Smooth muscle cell of the brain vasculature (primary cell): ENCODE measurements at places on chromosomes 12 and 14.

GRCh38 chr14:64605926-64606685, 56.3 kb downstream of the PPP1R36 start:
- DNase-seq: no peak

- no peak for DNase-seq
Measured at GRCh38 chr12:80356097-80356496, 87.9 kb upstream of the PTPRQ start.

DNA sequence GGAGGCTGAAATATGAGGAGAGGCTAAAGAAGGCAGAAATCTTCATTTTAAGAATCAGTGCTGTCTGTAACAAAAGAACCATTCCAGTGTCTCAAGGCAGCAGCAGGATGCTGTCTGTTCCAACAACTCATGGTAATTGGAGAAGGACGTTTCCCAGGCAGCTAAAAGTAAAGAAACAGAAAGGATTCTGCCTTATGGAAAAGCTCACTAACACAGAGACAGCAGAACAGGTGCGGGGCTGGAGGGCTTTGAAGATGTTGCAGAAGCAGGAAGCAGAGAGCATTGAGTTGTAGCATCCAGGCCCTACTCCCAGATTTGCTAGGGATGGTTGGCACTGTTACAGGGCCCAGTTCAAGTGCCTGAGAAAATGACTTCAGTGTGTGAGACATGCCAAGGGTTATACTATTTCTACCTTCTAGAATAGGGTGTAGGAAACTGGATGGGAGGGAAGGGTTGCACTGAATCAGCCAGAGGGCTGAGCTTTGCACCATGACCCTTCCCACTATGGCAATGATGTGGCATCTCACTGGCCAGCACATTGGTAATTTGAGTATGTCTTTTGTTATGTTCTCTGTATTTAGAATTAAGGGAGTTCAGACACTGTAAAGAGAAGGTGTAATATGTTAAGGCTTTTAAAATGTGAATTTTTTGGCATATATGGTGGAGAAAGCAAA, 160.0 kb upstream of the FBXO33 start:
- DNase-seq: no peak

DNA sequence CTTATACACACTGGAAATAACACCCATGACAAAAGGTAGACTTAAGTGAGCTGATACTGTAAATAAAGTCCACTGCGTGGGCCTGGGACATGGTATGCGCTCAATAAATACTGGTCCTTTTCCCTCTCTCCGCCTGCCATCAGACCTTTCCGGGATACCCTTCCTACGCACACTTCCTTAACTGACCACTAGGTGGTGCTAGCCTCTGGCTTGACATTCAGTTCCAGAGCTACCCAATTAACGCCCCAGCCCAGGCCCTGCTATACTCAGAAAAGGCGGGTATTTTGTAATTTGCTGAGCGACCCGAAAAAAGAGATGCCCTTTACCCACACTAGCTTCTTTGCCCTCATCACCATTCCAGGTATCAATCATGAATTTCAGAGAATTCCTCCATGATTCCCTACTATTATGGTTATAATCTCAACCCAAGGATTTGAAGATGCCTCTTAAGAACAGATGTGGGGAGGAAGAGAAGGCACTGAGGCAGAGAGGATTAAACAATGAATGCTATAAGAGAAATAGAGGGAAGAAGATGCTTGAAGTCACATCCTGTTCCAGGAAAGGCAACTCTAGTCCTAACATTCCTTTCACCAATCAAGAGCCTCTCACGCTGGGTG, 3.9 kb upstream of the LRP1 start:
- no peak for DNase-seq

DNA sequence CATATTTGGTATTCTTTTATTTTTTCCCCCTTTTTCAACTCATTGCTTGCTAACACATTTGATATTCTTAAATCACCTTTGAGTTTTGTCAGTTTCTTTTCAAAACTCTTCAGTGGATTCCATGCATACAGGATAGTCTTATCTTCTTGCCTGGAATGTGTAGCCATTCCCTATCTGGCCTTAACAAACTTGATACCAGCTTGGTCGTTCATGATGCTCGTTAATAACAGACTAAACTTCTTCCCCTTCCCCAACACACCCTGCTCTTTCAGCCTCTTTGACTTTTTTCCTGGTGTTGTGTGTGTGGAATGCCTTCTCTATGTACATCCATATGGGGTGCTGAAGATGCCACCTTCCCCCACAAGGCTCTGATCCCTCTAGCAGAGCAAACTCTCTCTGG, 17.7 kb upstream of the CALM1 start:
- no peak for DNase-seq

DNA sequence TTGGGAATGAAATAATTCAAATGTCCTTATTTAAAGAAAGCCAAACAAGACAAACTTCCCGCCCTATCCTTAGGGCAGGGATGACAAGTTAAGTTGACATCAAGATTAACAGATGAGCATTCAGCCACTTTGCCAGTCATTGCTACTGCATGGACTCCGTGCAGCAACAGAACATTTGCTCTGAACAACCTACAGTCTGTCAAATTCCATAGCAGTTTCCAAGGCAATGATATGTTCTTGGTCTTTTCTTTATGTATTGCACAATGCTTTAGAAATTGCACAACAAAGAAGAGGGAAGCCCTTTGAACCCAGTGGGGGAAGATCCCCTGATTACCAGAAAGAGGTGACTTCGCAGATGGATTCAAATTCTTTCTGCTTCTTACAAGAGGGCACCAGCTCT, 269.8 kb downstream of the BCAT1 start:
- no peak for DNase-seq

GRCh38 chr14:51006781-51007211, 62.5 kb upstream of the PYGL start:
- DNase-seq: no peak

GRCh38 chr14:102390064-102390855, 27.5 kb downstream of the TECPR2 start:
- DNase-seq: no peak

- DNase-seq: no peak
Measured at GRCh38 chr12:15597125-15597830, 191.9 kb downstream of the EPS8 start.

GRCh38 chr14:35814371-35815005, 5.4 kb upstream of the RALGAPA1 start:
- DNase-seq: no peak

DNA sequence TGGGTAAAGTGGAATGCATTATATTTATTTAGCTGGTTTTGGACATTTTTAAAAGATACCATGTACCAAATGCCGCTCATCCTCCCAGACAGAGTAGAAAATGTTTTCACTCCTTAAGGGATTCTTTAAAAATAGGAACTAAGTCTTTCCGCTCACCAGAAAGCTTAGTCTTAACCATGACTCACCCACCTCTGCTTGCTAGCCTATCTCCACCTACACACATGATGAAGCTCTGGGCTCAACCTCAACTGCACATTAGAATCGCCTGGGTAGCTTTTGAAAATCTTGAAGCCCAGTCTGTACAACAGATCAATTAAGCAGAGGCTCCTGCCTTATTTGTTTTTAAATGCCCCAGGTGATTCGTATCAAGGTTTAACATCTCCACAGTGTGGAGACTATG, 260.5 kb downstream of the NEDD1 start:
- DNase-seq: no peak

DNA sequence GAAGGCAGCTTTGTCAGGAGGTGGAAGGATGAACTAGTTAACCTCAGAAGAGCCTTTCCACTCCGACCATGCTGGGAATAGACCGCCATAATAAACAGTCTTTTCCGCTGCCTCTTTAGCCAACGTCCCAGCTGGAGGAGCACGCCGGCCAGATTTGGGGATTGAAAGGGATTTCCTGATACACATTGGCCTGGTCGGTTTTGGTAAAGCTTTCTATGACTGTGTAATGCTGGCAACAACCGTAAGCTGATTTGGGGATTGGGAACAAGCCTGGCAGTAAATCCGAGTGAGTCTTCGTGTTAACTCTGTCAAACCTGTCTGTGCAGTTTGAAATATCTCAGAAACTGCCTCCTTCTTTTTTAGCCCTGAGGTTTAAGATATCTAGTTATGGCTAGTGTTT, 87.0 kb downstream of the DAD1 start:
- no peak for DNase-seq

- DNase-seq: no peak
Measured at GRCh38 chr14:102279282-102279681, 25.7 kb downstream of the MOK start.

DNA sequence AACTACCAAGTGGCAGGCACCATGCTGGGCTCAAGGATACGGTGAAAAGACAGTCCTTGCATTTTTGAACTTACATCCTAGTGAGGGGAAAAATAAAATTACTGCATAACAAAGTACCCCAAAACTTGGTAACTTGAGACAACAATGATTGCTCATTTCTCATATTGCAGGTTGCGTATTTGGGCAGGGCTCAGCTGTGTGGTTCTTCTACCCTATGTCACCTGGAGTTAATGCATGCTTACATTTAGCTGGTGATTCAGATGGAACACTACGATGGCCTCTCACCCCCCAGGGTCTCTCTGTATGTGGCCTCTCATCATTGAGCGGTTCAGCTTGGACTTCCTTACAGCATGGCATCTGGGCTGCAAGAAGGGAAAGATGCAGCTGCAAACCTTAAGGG, 60.7 kb upstream of the RBM19 start:
- DNase-seq: no peak

GRCh38 chr12:50099302-50100008, 4.4 kb upstream of the GPD1 start:
- DNase-seq: no peak

- DNase-seq: no peak
Measured at GRCh38 chr12:123614531-123614930, 12.6 kb downstream of the DDX55 start.

DNA sequence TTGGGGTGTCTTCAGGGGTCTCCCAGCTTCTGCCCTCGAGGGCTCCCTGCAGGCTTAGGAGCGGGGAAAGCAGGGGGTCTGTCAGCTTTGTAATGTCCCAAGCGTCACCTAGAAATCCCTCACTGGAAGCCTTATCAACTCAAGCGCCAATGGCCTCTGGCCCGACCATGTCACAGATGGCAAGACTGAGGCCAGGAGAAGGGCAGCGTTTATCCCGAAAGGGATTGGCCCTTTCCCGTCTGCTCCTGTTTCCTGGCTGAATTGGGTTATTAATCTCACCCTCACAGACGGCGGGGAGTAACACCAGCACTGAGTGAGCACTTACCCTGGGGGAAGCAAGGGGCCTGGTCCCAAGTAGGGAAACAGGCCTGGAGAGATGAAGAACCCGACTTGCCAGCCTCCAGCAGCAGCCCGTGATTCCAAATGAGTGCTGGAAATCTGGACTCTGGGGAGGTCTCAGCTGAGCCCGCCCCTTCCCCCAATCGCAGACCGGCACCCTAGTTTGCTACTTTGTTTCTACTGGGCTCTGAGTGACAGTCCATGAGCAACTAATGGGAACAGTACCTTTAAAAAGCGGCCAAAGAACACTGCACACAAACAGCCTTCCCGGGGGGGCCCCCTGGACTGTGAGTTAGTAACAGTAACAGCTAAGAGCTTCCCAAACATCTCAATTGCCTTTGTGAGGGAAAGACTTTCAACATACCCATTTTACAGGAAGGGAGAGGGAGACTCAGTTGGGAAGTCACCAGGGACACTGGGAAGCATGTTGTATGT, 2.1 kb upstream of the NCOR2 start:
- no peak for DNase-seq

DNA sequence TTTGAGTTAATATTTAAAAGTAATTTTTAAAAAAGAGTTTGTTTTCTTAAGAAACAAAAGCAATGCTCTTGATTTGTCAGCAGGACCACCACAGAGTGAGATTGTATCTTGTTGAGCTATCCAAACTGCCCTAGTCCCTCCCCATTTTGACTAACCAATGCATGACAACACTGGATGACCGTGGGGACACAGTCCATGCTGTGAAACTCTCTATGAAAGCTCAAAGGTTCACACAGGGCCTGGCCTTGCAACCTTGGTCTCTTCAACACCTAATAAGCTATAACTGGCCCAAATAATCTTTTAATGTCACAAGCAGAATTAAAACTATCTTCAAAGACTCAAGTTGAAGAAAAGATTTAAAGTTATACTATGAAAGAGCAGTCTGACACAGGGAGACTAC, 13.5 kb downstream of the ETFRF1 start:
- DNase-seq: no peak

- no peak for DNase-seq
Measured at GRCh38 chr12:6250343-6250742, 50.1 kb downstream of the CD9 start.

GRCh38 chr12:65362234-65363031, 84.0 kb downstream of the MSRB3 start:
- no peak for DNase-seq

DNA sequence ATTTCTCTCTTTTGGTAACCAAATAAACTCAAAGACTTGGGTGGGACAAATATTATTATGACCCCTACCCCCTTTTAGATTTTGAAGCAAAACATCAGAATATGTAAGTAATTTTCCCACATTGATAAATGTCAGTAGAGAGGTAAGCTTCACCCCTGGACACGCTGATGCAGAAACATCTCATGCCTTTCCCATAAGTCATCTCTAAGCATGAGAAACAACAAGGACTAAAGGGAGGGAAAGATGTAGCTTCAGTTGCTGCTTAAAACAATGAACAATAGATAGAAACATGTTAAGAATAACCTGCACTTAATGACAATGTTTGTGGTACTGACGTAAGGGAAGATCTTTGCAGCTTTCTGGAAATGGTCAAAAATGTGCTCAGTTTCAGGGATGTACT, 56.3 kb upstream of the SLC8A3 start:
- no peak for DNase-seq
